ENCODE measurements at places on chromosomes 5 and 9.

DNA sequence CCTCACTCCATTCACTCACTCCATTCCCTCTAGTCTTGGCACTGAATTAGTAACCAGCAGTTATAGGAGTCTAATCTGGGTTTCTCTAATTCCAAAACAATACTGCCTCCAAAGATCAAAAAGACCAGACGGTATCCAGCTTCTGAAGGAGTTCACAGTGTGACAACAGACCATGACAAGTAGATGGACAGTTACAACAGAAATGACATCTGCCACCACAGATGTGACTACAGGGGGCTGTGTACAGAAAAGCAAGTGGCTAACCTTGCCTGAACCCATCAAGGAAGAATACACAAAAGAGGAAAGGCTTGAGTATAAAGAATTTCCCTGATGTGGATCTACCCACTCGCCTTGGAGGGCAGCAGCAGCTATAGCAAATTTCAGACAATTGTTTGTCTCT, 112.4 kb downstream of the ACTL7B start:
- no peak for DNase-seq

GRCh38 chr9:70298245-70298771, 39.5 kb downstream of the SMC5 start:
- no peak for DNase-seq

GRCh38 chr5:167777746-167778145, 513.7 kb upstream of the WWC1 start:
- DNase-seq: no peak

GRCh38 chr5:76351176-76351575, 51.9 kb upstream of the IQGAP2 start:
- no peak for DNase-seq

GRCh38 chr9:108331596-108331995, 524.2 kb downstream of the ACTL7B start:
- DNase-seq: no peak

All from KBM-7 (cell line).